ENCODE measurements at places on chromosomes 5 and 9. TPM values are rescaled to one million over a fixed set of nuclear protein-coding genes. Genes with fewer than 3 reads are reported as not detected.

Gene FBXO4
- total RNA-seq, result 13.5 TPM

Gene CA9
- total RNA-seq, result 2.0 TPM

Gene DNAI1
- total RNA-seq, result not detected

Gene TRIM32
- total RNA-seq, result 22.2 TPM

Gene PCDH1
- total RNA-seq, result 0.55 TPM

Gene LRRC70
- 0.57 TPM for total RNA-seq

Gene FBXO38
- 54.6 TPM for total RNA-seq

Gene KCNMB1
- total RNA-seq, result not detected

Gene QRFP
- not detected for total RNA-seq
